ENCODE measurements at places on chromosomes 5 and 9. TPM values are rescaled to one million over a fixed set of nuclear protein-coding genes. Genes with fewer than 3 reads are reported as not detected.

- DNase-seq, result no peak
These were observed 29.8 kb downstream of the SSBP2 start for GRCh38 chr5:81721049-81721448.

GRCh38 chr5:92923885-92924284 lies 657.1 kb downstream of the NR2F1-AS1 start:
- no peak for DNase-seq

GARIN3 gene
- total RNA-seq, result not detected

TMEM174 gene
- total RNA-seq, result not detected

N4BP3 gene
- total RNA-seq, result 5.2 TPM

All from upper lobe of right lung (tissue), 1 donor.